ENCODE measurements at places on chromosomes 2 and 18. TPM values are rescaled to one million over a fixed set of nuclear protein-coding genes. Genes with fewer than 3 reads are reported as not detected.

The PMAIP1 gene
- polyA plus RNA-seq = 0.24 TPM

The ERICH2 gene
- 3.0 TPM for polyA plus RNA-seq

The AQP12A gene
- not detected for polyA plus RNA-seq

The GTF2A1L gene
- not detected for polyA plus RNA-seq

The KCNF1 gene
- polyA plus RNA-seq = not detected

The CNGA3 gene
- not detected for polyA plus RNA-seq

The SERPINB3 gene
- polyA plus RNA-seq = not detected

The SP140L gene
- 7.4 TPM for polyA plus RNA-seq

The MFSD2B gene
- polyA plus RNA-seq = 0.36 TPM

The LCT gene
- not detected for polyA plus RNA-seq

GRCh38 chr2:206721256-206721920, 3.2 kb upstream of the DYTN start:
- no peak for DNase-seq

GRCh38 chr2:19435815-19436214, 77.4 kb upstream of the OSR1 start:
- no peak for DNase-seq

GRCh38 chr18:62354151-62354550, 29.0 kb downstream of the TNFRSF11A start:
- DNase-seq = no peak

GRCh38 chr2:96916156-96916630, 46.3 kb upstream of the SEMA4C start:
- no peak for DNase-seq

GRCh38 chr2:105580216-105580615, 164.5 kb upstream of the NCK2 start:
- DNase-seq = no peak

DNA sequence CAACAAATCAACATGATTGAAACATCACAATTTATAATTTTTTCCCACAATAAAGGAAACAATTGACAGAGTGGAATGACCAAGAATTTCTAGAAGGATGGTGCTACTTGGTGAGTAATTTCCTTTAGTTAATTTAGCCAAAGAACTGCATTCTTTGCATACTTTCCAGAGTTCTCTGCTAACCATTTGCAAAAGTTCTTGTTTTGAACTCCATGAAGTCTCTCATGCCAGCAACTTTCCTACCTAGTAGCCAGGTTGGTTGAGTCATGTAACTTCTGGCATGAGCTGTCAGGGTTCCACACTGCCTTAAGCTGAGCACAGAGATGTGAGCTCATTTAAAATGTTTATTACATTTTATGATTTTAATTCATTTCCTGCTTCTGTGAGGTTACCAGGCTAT, 539.6 kb downstream of the PID1 start:
- DNase-seq = no peak

DNA sequence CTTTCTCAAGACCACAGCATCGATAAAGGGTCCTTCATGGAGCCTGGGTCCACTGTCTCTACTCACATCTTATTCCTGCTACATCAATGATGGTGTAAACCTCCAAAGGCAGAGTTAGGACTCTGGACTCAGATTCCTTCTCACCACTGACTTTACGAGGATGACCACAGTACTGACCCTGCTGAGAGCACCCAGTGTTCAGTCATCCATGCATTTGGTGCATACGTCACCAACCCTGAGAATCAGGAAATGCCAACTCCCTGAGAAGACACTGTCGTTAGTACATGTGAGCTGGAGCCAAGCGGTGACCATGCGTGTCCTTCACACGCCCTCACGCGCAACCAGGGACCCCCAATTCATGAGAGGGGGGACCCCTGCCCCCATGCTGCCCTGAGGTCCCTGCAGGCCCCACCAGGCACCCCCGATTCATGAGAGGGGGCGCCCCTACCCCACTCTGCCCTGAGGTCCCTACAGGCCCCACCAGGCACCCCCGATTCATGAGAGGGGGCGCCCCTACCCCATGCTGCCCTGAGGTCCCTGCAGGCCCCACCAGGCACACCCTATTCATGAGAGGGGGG, 178.4 kb upstream of the TPO start:
- DNase-seq = no peak

- no peak for DNase-seq
These were observed 338.0 kb downstream of the TNS1 start for GRCh38 chr2:217664761-217665160.

DNA sequence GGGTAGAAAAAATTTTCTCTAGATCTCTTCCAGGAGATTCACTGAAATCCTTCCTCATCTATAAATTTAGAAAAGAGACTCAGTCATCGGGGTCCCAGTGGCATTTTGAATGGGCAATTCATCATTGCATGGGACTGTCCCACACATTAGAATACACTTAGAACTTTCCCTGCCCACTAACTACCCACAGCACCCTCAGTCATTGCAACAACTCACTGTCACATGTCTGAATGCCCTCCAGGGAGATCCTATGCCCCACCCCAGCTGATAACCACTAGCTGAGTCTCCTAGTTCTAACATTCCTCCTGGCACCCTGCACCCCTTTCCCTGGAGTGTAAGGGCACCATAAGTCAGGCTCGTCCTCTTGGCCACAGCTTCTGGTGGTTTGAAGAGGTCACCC, 89.6 kb downstream of the INSIG2 start:
- DNase-seq = no peak

- DNase-seq = no peak
These were observed 633 bp upstream of the ILKAP start for GRCh38 chr2:238203973-238204683.

DNA sequence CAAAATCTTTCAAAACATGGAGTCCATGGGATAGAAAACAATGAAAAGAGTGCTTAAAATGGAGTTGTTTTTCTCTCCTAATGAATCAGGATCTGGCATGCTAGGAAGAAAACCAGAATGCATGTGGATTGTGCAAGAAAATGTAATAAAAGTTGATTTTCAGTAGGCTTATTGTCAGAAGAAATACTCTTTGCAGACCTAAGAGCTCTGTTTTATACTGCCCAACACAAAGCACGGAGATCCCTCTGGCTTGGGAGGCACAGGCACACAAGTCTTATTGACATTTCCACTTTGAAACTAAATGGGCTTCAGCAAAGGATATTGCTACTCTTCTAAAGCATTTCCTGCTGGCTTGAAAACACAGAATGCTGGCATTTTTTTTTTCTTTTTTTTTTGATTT, 15.5 kb upstream of the DAPL1 start:
- DNase-seq = no peak

GRCh38 chr2:3169106-3169870, 208.3 kb downstream of the EIPR1 start:
- DNase-seq = no peak

DNA sequence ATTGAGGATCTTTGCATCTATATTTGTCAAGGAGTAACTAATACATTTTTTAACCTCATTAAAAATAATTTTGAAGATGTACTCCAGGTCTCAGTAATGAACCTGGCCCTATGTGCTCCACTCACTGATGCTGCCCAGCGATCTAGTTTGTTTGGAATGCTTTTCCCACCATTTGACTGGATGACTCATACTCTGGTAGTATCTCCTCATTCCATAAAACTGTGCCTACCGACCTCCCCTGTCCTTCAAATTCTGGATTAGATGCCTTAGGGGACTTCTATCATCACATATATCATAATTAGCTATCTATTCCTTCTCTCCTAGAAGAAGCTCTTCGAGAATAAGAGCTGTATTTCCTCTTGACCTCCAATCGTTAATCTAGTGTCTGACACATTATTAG, 83.8 kb downstream of the FAM117B start:
- no peak for DNase-seq

GRCh38 chr2:226074391-226074790, 674.9 kb downstream of the NYAP2 start:
- no peak for DNase-seq

DNA sequence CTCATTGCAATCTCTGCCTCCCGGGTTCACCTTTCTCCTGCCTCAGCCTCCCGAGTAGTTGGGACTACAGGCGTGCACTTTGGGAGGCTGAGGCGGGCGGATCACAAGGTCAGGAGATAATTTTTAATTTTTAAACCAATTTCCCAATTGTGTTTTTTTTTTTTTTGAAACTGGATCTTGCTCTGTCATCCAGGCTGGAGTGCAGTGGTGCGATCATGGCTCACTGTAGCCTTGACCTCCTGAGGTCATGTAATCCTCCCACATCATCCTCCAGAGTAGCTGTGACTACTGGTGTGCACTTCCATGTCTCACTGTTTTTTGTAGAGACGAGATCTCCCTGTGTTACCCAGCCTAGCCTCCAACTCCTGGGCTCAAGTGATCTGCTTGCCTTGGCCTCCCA, 49.3 kb downstream of the GLS start:
- DNase-seq = no peak

GRCh38 chr2:108535357-108535631, 1.0 kb downstream of the LIMS1 start:
- DNase-seq = no peak

GRCh38 chr2:10079870-10080535, at the start of gene CYS1:
Gene CYS1 (minus strand): TSS chr2:10080411. CDS start chr2:10080223, 188 bp downstream.
- no peak for DNase-seq

- no peak for DNase-seq
These were observed 108.4 kb upstream of the SNTG2 start for GRCh38 chr2:842151-842803.

- no peak for DNase-seq
These were observed 204.4 kb downstream of the NCKAP5 start for GRCh38 chr2:133363884-133364283.

- DNase-seq = no peak
These were observed 115.9 kb downstream of the VAPA start for GRCh38 chr18:10029711-10030110.

DNA sequence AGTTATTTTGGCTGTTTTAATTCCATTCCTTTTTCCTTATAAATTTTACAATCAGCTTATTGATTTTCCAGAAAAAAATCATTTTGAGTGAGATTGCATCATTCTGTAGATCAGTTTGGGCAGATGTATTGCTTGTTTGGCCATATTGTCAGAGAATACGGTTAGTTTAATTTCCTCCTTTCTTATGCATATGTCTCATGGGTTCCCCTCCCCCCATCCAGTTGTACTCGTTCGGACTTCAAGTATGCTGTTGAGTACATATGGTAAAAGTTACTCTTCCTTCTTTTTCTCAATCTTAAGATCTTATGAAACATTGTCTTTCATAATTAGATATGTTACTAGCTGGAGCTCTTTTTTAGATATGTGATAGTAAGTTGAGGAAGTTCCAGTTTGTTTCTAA, 131.2 kb upstream of the TTC27 start:
- no peak for DNase-seq

GRCh38 chr18:6979954-6980353, 137.6 kb downstream of the LAMA1 start:
- no peak for DNase-seq

DNA sequence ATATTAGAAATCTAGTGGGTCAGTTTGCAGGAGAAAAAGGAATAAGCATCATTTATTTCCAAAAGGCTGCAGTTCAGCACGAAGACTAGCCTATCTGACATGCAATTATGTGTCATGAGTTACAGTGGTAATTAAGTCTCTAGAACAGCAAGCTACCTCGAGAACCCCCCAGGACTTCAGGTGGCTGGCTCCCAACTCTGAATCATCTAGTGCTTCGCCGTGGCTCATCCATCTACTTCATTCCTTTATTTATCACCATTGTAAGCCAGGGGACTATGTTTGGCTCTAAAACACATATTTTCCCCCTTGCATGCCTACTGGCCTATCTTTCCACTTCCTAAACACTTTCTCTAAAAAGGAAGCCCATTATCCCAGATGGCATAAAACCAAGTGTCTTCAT, 121.6 kb downstream of the TXNL1 start:
- no peak for DNase-seq

GRCh38 chr18:25630682-25631081, 278.7 kb upstream of the ZNF521 start:
- DNase-seq = no peak

DNA sequence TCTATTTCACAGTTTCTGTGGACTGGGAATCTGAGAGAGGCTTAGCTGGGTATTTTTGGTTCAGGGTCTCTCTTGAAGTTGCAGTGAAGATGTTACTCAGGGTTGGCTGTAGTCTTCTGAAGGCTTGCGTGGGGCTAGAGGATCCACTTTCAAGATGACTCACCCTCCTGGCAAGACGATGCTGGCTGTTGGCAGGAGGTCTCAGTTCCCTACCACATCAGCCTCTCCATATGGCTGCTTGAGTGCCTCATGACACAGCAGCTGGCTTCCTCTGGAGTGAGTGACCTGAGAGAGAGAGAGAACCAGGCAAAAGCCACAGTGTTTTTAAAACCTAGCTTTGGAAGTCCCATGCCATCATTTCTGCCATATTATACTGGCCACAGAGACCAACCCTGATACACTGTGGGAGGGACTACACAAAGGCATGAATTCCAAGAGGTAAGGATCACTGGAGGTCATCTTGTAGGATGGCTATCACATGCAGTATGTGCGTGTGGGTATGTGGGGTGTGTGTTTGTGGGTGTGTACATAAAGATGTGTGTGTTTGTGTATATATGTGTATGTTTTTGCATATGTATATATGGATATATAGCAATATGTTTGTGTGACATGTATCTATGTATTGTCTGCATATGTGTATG, 25.1 kb downstream of the DNPEP start:
- no peak for DNase-seq

Data from liver (tissue), 10 donors.